Small intestine (tissue), 16 donors: ENCODE measurements at places on chromosomes 4 and X. TPM values are rescaled to one million over a fixed set of nuclear protein-coding genes. Genes with fewer than 3 reads are reported as not detected.

The TLR2 gene
- 11.2 TPM for polyA plus RNA-seq

The AKAP4 gene
- polyA plus RNA-seq = not detected

The MAGEA9B gene
- polyA plus RNA-seq = 0.06 TPM

The ARMCX2 gene
- 0.54 TPM for polyA plus RNA-seq

The TCP11X2 gene
- 0.18 TPM for polyA plus RNA-seq
